ENCODE measurements at places on chromosomes 12 and 14.

- DNase-seq: no peak
Observed at GRCh38 chr12:52906191-52906601, 1.3 kb upstream of the KRT8 start.

DNA sequence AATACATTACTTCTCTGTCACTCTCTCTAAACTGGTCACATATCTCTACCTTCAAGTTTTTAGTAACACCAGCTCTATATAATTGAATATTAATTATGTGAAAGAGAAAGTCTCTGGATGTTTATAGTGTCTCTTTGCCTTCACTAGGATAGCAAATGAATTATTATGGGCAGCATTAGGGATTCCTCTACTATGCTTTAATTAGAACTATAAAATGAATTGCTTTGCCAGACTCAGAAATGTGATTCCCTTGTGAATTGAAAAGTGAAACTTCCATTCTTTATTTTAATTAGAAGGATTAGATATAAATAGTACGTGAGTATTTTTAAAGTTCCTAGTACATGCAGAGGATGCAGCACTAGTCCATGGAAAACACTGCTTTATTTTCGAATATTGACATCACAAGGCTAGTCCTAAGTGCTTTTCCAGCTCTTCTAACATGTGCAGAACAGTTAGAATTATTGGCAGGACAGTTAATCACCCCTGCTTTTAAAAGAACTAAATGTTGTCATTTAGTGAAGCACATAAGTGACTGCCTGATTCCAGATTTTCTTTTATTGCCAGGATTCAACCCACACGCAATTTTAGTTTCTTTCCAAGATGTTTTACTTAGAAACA lies 23.0 kb upstream of the REP15 start:
- DNase-seq: no peak

GRCh38 chr14:53391156-53391555 lies 238.0 kb upstream of the DDHD1 start:
- DNase-seq: no peak

DNA sequence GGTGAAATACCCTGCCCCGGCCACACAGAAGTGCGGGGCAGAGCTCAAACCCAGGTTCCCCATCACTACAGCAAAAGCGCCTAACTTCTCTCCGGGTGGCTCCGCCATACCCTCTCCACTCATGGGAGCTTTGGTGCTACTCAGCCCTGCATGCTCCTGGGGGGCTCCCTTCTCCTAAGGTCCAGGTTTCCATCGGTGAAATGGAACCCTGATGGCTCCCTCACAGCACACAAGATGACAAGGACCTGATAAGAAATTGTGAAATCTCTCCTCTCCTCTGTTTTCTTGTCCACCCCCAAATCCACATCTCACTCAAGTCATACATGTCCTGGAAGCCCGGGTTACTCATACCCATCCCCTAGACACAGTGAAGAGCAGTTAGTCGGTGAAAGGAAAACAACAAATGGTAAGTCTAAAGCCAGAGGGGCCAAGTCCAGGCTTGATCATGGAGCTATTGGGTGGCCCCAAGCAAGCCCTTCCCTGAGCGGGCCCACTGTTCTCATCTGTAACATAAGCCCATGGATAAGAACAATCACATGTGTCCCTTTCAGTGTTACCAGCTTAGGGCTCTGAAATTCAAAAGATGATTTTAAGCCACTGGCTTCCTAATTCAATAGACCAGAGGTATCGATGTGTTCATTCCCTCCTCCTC lies 317.5 kb downstream of the BCL11B start:
- DNase-seq: no peak

Measured in dorsolateral prefrontal cortex (tissue), 122 donors.